Mesangial cell (primary cell): ENCODE measurements at places on chromosomes 16 and 17. TPM values are rescaled to one million over a fixed set of nuclear protein-coding genes. Genes with fewer than 3 reads are reported as not detected.

OTOP3 gene
- total RNA-seq = not detected in 2 replicates

MCRIP2 gene
- 31.0 and 32.3 TPM in 2 replicates for total RNA-seq

ERI2 gene
- total RNA-seq = 8.5 and 9.4 TPM in 2 replicates

SLFN11 gene
- total RNA-seq = 1.0 and 2.4 TPM in 2 replicates

SLC12A3 gene
- total RNA-seq = not detected in 2 replicates

HS3ST3B1 gene
- 26.7 and 33.7 TPM in 2 replicates for total RNA-seq

SCPEP1 gene
- 18.4 and 28.3 TPM in 2 replicates for total RNA-seq

GDPD3 gene
- 0.16 and 0.76 TPM in 2 replicates for total RNA-seq

NRN1L gene
- total RNA-seq = 1.5 TPM in 1 of 2 replicates, not detected in the other

C17orf50 gene
- not detected in 2 replicates for total RNA-seq

DHX40 gene
- total RNA-seq = 17.4 and 25.1 TPM in 2 replicates

NFE2L1 gene
- total RNA-seq = 129 and 133 TPM in 2 replicates

SOX15 gene
- 0.98 and 4.3 TPM in 2 replicates for total RNA-seq

KRT23 gene
- 0.76 TPM in 1 of 2 replicates, not detected in the other for total RNA-seq

UMOD gene
- not detected in 2 replicates for total RNA-seq

DNAJA3 gene
- 38.8 and 63.2 TPM in 2 replicates for total RNA-seq

TEX14 gene
- under 0.01 TPM in 1 of 2 replicates, not detected in the other for total RNA-seq

MYH3 gene
- total RNA-seq = 0.16 and 0.38 TPM in 2 replicates

CAPNS2 gene
- not detected in 2 replicates for total RNA-seq

PRAC1 gene
- not detected in 2 replicates for total RNA-seq

CCL4L2 gene
- not detected in 2 replicates for total RNA-seq
